ENCODE measurements at places on chromosomes 16 and 17. TPM values are rescaled to one million over a fixed set of nuclear protein-coding genes. Genes with fewer than 3 reads are reported as not detected.
A peak's percentile ranks its signal among the peaks of the same experiment; 100 is the strongest.

C16orf46 gene
- not detected for total RNA-seq

TBC1D3G gene
- total RNA-seq: not detected

DNA sequence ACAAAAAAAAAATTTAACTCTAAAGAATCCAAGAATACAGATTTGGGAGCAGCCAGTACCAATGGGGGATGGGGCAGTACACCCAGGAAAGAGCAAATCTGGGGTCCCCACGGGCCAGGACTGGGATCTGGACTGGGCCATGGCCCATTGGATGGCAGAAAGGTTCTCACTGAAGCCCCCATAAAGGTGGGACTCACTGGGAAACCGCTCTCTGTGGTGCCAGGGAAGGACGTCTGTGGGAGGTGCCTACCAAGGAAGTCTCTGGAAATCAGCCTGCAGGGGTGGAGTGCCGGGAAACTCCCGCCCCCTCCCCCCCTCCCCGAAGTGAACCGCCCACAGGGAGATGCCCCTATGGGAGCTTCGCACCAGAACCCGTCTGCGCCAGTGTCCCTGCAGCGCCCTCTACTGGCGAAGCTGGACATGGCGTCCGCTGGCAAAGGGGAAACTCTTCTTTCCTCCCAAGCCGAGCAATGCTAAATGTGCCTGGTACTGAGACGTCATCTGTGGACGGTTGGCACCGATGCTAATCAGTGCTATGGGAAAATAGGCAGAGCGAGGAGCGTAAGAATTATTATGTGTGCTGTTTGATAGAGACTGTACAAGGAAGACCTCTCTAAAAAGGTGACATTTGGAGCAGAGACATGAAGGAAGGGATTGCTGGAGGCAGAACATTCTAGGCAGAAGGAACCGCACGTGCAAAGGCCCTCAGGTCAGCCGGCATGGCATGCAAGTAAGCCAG lies 671.1 kb downstream of the WWOX start:
- DNase-seq: peak; percentile 78

DNA sequence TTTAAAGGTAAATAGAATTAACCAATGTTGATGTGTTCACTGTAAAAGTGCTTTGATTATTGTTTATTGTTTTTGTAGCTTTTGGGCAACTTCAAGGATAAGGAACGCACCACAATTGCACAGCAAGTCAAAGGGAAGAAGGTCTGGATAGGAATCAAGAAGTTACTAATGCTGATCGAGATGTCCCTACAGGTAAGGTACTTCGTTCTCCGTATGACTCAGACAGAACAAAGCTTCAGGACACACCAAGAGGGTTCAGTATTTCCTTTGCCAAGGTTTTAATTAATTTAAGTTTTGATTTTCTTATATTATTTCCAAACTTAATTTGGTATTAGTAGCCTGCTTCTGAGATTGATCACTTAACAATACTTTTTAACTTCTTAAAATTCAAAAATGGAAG lies 67.1 kb downstream of the WNT3 start:
- no peak for DNase-seq

DNA sequence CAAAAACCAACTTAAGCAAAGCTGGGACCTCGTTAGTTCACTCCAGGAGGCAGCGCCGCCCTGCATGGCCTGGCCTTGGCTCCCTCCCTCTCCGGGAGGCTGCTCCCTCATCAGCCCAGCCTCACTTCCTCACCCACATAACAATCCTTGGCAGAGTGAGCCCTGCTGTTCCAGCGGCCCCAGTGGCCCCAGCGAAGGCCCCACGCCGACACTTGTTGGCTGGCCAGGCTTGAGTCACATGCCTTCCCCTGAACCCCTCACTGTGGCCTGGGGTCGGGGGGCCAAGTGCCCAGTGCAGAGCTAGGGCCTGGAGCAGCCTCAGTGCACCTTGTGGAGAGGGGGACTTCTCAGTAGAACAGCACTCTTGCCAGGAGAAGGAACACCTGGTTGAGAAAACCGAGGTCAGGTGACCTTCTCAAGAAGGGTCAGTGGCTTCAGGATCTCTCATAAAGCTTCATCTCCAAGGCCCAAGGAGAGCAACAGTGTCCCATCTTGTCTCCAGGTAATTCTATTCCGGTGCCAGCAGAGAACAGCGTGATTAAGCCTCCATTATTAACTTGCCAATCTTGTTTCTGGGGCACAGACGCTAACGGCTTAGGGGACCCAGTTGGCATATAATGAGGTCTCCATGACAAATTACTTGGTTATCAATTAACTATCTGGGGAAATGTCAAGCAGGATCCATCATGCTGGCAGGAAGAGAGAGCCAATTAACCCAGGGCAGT lies 26.8 kb downstream of the ENDOV start:
- no peak for DNase-seq

DNA sequence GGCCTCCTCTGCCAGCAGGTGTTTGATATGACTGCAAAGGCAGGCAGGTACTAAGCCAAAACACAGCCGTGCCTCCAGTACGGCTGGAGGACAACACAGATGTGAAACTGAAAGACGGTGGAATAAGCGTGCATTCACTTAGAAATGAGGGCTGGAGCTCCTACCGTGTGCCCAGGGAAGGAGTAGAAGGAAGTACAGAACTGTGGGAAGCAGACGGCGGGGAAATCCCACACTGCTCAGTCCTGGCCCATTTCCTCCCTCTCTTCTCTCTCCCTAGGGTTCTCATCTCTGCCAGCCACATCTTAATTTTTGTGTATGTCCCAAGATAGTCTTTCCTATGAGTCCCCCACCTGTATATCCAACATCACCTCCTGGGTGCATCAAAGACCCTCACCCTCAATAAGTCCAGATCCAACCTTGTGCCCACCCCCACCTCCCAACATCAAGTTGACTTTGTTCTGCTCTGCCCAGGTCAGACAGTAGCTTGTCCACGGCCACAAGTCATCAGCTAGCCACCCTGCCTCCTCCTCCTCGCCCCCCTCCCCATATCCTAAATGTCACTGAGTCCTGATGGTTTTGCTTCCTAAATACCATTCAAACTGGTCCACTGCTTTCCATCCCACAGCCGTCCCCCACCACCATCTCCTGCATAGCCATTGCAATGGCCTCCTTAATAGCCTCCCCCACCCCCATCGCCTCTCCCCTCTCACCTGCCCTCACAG lies 77.1 kb upstream of the RPL38 start:
- peak; percentile 40 for DNase-seq

GRCh38 chr17:83200231-83200699 lies 120.9 kb downstream of the METRNL start:
- peak; percentile 56 for DNase-seq
